Activated T-cell treated with anti-CD3 and anti-CD28 coated beads, Interleukin-2, amount 50 U/mL, for 72 hours (primary cell): ENCODE measurements at places on chromosomes 7 and 10.

DNA sequence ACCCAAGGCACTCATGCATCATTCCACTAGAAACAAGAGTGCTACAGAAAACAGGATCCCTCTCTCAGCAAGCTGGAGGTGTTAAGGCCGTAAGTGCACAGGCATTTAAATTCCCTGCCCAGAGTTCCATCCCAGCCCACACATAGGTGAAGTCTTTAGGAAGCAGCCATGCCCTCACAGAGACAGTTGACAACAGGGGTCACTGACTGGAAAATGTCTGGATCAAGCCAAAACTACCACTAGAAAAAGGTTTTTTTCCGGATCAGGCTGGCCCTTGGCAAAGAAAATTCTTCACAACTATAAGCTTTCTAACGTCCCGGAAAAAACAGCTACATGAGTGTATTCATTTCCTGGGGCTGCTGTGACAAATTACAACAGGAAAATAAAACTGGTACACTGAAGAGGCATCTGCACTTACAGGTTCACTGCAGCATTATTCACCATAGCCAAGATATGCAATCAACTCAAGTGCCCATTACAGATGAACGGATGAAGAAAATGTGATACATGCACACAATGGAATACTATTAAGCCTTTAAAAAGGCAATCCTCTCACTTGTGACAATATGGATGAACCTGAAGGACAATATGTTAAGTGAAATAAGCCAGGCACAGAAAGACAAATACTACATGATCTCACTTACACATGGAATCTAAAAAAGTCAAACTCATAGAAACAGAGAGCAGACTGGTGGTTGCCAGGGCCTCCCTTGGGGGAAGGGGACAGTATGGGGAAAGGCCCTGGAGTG is 52.5 kb downstream of the SLC25A13 start:
- no peak for DNase-seq

- DNase-seq, result no peak
Observed at GRCh38 chr10:10385831-10386230, 631.8 kb upstream of the CELF2 start.

DNA sequence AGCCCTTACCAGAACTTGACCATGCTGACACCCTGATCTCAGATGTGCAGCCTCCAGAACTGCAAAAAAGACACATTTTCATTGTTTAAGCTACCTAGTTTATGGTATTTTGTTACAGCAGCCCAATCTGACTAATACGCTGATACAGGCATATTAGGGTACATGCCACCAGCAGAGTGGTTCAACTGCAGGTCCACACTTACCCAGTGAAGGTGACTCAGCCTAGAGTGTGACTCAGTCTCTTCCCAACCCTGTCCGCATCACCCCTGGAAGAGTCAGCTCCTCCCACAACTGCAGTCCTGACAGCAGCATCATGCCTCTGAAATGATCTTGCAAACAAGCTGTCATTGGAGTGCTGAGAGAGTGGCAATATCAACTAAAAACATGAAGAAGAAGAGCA is 30.8 kb upstream of the GOT1 start:
- no peak for DNase-seq

DNA sequence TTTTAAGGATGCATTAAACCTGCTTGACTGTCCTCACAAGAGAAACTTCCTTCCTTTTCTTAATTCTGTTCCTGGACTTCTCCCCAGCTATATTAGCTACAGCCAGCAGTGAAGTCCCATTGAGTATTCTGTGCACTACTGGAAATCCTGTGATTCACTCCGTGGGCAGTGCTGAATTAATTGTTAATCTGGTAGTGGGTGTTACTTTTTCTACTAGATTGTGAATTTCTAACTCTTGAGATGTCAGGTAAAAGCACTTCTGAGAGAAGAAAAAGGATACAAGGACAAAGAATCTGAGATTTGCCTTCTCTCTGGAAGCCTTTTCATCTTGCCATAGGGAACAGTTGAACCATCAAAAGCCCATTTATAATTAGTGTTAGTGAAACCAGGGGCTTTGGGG is 33.9 kb downstream of the CYCS start:
- no peak for DNase-seq

- DNase-seq, result no peak
Observed at GRCh38 chr10:36504758-36505157, 620.6 kb upstream of the ANKRD30A start.

DNA sequence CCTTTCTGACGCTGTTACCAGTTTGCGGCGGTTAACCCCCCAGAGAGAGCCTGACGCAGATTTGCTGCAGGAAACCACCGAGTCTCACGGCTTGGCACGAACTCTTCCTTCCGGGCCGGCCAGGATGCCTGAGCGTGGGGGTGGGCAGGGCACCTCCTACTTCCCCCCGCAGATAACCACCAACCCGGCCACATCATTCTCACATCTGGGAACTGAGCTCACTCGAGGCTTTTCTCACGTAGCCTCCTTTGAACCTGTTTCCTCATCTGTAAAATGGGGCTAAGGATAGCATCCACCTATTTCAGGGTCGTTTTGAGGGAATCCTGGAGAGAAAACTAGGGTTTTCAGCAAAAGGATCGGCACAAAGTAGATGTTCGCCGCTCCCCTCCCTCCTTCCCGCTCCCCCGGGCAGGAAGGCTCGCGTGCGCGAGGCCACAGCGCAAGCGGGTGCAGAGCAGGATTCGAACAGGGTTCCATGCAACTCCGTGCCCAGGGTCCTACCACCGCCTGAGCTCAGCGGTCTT is 23.6 kb downstream of the DDIT4 start:
- peak; percentile 99 for DNase-seq

DNA sequence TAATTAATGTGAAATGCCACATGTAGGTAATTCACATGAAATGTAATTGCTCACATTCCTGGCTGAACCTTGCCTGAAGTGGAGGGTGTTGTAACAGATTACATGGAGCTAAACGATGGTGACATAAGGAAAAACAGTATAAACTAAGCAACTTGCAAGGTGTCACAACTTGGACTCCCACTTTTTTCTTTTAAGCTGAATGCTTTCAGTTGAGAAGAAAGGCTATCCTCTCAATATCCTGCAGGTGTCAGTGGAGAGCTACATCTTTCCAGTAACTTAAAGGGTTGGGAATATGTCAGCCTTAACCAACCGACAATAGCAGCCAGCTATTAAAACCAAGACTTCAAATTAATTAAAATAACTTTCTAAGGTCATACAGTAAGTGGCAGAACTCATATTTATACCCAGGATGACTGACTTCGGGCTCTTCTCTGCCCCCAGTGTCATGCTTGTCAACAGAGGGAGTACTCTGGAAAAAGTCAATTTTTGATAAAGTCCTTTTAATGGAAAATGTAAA is 33.7 kb downstream of the NRBF2 start:
- peak; percentile 43 for DNase-seq

DNA sequence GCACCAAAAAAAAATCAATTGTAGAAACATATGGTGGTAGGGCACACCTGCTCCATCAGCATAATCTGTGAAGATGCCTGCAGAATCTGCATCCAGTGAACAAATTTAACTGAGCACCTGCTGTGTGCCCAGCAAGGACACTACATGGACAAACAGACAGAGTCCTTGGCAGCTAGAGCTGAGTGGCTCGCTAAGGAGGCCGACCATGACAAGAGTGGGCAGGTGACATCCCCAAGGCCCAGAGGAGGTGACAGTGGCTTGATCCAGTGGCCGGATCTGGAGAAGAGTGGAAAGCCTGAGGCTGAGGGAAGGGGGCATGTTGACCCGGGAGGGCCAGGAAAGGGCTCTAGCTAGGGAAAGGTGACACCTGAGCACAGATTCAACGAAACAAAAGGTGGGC is 68.1 kb downstream of the MAD1L1 start:
- DNase-seq, result no peak

DNA sequence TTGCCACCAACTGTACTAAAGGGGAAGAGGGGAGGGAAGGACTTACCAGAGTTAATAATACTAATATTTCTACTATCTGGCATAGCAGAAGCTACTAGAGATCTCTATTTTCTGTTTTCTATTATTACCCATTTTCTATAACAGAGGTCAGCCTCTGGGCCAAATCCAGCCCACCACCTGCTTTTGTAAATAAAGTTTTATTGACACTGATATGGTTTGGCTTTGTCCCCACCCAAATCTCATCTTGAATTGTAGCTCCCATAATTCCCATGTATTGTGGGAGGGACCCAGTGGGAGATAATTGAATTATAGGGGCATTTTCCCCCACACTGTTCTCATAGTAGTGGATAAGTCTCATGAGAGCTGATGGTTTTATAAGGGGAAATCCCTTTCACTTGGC is 45.9 kb upstream of the CUL1 start:
- no peak for DNase-seq

DNA sequence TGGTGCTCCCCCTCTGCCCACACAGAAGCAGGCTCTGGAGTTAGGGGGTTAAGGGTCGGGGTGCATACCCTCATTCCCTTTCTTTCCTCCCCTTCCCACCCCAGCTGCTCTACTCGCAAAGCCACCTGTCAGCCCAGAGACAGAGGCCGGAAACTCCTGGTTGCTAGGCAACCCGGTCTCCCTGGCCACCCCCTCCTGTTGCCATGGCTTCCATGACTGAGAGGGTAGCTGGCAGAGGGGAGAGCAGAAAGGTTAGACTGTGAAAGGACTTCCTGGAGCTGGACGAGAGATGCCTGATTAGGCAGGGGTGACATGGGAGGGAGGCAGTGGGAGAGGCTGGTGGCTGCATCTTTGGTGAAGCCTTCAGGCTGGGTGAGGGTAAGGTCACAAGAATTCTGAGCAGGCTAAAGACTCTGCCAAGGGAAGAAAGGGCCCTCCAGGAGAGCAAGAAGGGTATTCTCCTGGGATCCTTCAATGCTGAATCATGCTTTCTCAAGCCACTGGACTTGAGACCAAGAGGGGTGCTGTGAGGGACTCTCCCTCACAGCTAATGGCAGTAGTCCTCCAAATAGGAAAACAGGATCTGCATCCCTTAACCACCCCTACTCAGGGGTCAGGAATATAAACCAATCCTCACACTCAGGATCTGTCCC is 5.4 kb downstream of the PSD start:
- peak; percentile 63 for DNase-seq

DNA sequence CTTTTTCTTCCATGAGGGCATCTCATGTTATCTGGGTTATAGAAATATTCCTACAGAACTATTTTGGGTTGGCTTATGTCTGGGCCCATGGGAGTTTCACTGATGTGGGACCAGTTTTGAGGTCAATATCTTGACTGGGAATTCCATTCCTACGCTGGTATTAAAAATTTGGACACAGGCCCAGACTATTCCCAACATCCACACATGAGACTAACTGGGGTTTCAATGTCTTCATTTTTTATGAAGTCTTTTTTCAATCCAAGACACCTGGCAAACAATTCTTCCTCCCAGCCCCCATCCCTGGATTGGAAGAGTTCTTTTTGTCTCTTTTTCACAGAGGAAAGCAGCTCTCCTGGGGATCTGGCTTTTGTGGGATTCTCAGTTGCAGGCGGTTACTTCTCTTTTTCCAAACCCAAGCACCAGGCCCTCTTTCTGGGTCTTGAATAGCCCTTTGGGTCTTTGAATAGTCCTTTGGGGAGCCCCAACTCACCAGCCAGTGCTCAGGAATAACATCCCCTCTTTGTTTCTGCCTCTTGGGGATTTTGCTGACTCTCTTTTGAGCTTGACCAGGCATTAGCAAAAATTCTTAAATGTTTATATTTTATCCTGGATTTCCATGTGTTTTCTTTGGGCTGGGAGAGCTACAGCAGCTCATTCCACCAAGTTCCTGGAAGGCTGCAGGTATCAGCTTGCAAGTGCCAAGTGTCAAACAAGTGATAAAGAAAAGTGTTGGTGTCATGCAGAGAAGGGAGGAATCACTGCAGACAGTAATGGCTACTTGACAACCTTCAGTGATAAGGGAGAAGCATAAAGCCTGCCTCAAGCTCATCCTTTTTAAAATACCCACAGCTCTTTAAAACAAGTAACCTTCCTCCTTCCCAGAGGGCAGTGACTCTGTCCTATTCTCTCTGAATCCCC is 234.3 kb downstream of the ADAM12 start:
- DNase-seq, result no peak

DNA sequence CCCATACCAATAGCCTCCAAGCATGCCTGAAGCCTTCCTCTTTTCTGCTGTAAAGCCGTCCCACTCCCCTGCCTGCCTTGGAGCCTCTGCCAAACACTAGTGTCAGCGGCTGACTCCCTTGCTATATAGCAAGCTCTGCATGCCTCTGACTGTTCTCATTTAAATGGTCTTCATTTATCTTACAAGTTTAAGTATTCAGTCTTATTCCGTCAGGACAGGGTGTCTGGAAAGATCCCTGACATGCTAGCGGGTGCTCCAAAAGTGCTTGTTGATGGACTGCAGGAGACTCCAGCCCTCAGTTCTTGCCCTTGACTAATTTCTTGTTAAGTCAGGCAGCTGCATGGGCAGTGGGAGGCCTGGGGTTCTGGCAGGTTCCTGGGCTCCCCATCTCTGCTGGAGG is 298.7 kb downstream of the GFRA1 start:
- DNase-seq, result no peak

DNA sequence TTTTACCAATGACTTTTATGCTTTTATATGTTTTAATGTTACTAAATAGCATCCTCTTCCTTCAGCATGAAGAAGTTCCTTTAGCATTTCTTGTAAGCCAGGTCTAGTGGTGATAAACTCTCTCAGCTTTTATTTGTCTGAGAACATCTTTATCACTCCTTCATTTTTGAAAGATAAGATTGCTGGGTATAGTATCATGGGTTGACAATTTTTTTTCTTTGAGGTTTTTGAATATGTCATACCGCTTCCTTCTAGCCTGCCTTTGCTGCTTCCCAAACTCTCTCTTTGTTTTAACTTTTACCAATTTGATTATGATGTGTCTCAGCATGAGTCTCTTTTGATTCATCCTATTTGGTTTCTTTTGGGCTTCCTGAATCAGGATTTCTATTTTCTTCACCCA is 108.2 kb upstream of the KAT6B start:
- DNase-seq, result no peak

DNA sequence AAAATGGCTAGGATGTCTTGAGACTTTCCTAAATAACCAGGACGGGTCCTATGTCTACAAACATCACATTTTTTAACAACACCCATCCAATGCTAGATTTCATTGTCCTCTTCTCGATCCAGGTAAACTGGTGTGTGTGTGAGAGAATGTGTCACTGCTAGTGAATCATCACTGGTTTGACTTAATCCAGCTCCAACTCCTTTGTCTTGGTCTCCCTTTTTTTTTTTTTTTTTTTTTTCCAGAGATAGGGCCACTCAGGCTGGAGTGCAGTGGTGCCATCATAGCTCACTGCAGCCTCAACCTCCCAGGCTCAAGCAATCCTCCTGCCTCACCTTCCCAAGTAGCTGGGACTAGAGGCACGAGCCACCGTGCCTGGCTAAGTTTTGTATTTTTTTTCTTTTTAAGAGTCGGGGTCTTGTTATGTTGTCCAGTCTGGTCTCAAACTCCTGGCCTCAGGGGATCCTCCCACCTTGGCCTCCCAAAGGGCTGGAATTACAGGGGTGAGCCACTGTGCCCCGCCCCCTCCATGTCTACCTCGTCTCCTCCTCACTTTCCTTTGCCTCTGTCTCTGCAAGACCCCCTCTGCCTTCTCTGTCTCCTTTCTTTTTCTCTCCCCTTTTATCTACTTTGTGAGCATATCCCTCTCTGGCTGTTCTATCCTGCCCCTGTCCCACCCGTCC is 2.2 kb upstream of the UFSP1 start:
- no peak for DNase-seq

DNA sequence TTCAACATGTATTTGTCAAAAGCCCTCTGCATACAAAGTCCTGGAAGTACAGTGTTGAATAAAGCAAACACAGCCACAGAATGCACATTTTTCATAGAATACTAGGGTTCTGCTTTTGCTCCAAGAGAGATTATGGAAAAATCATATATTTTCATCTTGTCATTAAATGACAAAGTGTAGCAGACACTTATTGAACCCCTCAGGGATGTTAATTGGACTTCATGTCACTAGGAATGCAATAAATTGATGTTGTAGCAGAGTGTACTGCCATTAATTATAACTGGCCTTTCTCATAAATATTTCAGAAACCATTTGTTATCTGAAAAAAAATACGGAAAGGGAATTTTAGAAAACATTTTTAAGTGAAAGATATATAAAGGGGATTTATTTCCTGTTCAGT is 64.5 kb upstream of the TAC1 start:
- no peak for DNase-seq
